ENCODE measurements at places on chromosomes 13 and 19.

GRCh38 chr13:33003458-33004019 lies 12.7 kb upstream of the KL start:
- DNase-seq, result no peak

DNA sequence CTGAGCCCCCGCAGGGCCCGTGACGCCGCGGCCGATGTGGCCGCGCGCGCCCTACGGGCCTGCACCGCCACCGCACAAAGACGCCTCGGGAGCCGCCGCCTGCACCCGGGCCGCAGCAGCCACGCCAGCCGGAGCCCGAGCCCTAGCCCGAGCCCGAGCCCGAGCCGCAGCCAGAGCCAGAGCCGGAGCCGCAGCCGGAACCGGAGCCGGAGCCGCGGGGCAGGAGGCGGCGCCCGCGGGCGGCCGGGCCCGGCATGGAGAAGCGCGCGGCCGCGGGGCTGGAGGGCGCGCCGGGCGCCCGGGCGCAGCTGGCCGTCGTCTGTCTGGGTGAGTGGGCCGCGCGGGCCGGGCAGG lies 379 bp downstream of the LRP3 start:
- DNase-seq, result no peak

DNA sequence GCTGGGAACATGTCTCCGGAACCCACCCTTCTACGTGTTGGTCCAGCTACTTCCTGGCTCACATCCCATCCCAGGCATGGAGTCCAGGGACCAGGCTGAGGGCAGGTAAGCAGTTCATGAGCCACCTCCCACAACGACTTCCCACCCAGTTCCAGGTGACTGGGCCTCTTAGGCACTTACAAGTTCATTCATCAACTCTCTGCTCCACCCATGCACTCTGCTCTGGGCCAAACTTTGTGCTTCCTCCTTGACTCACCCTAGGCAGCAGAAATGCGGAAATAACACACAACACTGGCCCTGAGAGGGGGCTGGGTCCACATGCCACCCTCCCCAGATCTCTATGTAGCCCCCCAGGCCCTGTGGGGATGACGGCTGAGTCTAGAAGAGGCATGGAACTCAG lies 20.5 kb downstream of the IQCN start:
- no peak for DNase-seq

DNA sequence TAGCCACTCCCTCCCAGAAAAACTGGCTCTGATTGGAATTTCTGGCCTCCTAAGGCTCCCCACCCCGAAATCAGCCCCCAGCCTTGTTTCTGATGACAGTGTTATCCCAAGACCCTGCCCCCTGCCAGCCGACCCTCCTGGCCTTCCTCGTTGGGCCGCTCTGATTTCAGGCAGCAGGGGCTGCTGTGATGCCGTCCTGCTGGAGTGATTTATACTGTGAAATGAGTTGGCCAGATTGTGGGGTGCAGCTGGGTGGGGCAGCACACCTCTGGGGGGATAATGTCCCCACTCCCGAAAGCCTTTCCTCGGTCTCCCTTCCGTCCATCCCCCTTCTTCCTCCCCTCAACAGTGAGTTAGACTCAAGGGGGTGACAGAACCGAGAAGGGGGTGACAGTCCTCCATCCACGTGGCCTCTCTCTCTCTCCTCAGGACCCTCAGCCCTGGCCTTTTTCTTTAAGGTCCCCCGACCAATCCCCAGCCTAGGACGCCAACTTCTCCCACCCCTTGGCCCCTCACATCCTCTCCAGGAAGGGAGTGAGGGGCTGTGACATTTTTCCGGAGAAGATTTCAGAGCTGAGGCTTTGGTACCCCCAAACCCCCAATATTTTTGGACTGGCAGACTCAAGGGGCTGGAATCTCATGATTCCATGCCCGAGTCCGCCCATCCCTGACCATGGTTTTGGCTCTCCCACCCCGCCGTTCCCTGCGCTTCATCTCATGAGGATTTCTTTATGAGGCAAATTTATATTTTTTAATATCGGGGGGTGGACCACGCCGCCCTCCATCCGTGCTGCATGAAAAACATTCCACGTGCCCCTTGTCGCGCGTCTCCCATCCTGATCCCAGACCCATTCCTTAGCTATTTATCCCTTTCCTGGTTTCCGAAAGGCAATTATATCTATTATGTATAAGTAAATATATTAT lies 6.1 kb downstream of the FOSB start:
- no peak for DNase-seq
